ENCODE measurements at places on chromosomes 3 and 15.

DNA sequence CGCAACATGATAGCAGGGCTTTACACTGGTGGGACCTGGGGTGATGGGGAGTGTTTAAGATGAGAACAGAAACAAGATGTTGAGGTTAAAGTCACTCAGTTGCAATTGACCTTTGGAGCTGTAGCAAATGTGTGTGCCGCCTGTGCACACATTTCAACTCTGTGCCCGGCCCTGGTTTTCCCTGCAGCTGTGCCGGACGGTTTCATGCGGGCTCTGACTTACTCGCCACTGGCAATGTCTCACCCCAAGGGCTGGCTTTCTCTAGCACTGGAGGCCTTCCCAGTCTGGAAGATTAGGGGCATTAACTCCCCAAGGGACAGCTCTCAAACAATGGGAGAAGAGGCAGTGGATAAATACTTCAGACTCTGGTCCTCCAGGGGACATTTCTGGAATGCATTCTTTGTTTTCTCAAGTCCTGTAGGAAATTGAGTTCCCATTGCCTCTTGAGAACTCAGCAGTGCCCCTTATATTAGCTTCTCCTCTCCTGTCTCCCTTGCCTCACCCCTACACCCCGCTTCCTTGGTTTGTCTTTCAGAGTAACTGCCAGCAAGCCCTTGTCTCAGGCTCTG lies 152.5 kb downstream of the EDEM1 start:
- no peak for DNase-seq

GRCh38 chr3:49652903-49653415 lies 21.2 kb upstream of the APEH start:
- DNase-seq, result no peak

DNA sequence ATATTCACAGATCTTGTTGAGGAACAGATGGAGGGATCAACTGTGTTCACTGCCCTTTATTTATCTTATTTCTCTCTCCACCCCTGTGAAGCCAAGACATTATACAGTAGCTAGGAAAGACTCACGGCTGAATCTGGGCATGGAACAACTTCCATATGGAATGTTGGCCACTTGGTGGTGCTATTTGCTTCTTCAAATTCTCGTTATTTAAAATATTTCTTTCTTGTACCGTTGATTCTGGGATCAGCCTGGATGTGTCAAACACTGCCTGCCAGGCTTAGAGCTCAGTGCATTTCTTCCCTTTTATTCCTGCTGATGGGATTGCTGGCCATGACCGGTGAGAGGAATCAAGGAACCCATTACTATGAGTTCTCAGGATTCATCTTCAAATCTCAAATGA lies 17.5 kb upstream of the GASK1A start:
- peak; percentile 24 for DNase-seq

DNA sequence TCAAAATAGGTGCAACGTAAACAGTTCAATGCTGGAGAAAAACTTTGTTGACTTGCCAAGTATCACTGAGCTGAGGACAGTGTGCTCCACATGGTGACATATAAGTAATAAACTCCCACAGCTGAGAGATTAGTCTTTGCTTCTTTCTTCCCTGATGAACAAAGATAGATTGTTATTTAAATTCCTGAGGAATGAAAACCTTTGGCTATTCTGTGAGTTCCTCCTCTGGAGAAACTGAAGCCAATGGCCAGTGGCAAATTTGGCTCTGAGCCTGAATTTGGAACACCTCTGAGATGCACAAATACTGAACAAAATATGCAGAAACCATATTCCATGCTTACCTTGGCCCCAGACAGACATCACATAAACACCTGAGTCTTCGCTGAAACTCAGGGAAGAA lies 63.3 kb downstream of the RPL22L1 start:
- DNase-seq, result no peak

DNA sequence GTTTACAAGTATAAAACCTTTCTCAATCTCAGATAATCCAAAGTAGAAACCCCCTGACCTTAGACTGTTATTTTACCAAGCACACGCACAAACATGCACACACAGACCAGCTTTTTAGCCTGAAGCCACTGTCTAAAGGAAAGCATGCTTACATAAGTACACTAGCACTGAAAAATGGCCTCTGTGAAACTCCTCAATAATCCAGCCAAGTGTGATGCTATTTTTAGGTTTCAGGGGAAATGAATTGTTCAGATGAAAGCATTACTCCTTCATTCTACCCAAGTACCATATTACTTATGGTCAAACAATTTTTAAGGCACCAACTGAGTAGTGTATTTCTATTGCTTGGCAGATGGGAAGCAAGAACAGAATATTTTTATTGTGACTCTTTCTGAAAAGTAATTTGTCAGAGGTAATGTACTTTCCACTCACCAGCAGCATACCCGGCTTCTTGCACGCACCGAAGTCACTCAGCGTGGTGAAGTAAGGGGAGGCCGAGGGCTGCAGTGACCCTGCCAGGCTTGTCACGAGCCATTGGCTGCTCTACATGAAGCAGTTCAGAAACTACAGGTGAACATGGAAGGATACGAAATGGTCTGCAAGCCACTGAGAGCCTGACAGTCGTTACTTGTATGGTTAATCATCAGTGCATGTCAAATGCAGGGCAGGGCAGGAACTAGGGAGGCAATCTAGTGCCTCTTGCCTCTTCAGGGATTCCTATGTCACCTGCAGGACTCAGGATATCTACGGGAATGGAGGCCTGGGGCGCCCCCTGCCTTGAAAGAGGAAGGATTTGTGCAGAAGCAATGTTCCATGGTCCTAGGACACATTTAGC lies 106.7 kb downstream of the GABRB3 start:
- DNase-seq, result no peak

- no peak for DNase-seq
These were observed 77.6 kb upstream of the HRH1 start for GRCh38 chr3:11076711-11077110.

DNA sequence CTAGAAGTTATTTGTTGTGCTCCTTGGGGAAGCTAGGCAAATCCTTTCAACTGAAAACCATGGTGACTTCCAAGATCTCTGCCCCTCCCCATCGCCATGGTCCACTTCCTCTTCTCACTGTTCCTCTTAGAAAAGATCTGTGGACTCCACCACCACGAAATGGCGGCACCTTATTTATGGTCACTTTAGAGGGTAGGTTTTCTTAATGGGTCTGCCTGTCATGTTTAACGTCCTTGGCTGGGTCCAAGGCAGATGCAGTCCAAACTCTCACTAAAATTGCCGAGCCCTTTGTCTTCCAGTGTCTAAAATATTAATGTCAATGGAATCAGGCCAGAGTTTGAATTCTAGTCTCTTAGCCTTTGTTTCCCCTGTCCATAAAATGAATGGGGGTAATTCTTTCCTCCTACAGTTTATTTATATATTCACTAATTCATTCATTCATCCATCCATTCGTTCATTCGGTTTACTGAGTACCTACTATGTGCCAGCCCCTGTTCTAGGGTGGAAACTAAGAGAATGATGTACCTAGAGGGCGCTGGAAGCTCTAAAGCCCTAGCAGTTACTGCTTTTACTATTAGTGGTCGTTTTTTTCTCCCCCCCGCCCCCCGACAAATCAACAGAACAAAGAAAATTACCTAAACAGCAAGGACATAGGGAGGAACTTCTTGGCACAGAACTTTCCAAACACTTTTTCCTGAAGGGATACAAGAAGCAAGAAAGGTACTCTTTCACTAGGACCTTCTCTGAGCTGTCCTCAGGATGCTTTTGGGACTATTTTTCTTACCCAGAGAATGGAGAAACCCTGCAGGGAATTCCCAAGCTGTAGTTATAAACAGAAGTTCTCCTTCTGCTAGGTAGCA lies 657 bp downstream of the PATL2 start:
- DNase-seq, result no peak

- no peak for DNase-seq
These were observed 71.4 kb downstream of the FBXL22 start for GRCh38 chr15:63668601-63669000.

DNA sequence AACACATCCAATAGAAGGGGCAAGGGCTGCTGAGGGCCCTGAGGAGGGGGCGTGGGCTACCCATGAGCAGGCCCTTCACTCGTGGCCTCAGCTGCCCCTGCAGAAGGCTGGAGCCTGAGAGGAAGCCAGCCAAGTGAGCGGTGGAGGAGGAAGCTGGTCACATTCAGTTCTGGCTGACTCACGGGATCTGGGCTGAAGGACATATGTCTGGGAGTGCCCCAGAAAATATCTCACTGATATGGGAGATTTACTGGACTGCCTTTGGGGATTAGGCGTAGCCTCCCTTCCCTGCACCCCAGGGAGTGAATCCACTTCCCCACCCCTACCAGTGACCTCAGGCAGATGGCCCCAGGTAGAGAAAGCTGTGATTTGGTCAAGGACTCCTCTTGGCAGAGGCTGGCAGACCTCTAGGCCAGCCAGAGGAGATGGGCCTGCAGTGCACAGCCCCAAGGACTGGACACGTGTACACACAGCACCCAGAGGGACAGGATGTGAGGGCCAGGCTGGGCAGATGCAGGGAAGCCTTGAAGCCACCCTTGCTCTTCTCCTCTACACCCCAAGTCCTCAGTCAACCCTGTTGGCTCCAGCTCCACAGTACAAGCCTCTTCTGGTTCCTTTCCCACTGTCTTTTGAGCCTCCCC lies 14.2 kb upstream of the ANKDD1A start:
- DNase-seq, result no peak

DNA sequence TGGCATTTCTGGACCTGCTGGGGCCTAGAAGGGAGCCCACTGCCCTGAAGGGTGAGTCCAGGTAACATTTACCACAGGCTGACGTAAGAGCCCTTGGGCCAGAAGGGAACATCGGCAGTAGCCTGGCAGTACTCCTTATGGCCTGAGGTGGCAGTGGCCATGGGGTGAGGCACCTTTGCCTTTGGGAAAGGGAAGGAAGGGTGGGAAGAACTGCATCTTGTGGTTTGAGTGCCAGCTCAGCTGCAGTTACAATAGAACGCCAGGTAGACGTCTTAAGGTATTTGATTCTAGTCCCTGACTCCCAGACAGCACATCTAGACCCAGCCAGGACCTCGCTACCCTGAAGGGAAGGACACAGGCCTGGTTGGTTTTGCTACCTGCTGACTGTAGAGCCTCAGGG lies 104.9 kb downstream of the SOX14 start:
- DNase-seq, result no peak
